IPS-NIHi11 (cell line): ENCODE measurements at places on chromosomes 1 and 21.

DNA sequence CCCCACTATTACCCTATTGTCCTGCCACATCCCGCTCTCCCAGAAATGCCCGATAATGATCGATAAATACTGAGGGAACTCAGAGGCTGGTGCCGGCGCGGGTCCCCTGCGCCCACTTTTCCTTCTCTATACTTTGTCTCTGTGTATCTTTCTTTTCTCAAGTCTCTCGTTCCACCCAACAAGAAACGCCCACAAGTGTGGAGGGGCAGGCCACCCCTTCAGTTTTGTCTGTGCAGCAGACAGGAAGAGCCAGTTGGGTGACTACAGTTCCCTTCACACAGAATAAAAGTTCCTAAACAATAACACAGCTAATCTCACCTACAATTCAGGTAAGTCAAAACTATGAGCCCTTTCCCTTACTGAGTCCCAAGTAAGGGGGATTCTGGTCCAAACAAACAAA lies 423.7 kb downstream of the SMYD3 start:
- no peak for DNase-seq

GRCh38 chr1:52063192-52063591 lies 7.1 kb downstream of the BTF3L4 start:
- no peak for DNase-seq

DNA sequence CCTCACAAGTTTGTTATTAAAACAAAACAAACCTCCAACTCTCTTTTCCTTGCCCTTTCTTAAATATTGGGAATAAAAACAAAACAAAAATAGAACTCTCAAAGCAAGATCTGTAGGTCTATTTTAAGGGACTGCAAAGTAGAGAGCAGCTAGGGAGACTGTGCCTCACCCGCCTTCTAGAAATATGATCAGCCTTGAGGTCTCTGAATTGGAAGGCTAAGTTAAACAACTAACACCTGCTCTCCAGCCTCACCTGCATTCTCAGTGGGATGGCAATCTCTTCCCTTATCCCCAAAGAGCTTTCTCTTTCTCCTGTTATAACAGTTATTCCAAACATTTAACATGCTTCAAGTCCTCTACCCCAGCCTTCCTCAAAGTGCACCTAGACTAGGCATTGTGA lies 75.5 kb upstream of the TNR start:
- DNase-seq: no peak

DNA sequence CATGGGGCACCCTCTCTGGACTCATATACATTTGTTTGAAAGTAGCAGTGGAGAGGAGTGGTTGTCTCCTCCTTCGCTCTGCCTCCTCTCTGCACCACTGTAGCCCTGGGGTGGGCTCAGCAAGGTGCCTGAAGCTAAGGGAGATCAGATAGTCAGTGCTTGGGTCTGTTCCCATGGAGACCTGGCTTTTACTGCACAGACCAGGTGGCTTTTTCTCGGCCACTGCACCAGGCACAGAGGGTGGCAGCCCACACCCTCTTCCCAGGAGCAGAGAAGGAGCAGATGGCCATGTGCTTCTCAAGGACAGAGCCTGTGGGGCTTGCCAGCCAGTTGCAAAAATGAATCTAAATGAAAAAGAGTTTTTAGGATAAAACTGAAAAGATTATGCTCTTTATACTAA lies 123.4 kb upstream of the KCNK1 start:
- no peak for DNase-seq

DNA sequence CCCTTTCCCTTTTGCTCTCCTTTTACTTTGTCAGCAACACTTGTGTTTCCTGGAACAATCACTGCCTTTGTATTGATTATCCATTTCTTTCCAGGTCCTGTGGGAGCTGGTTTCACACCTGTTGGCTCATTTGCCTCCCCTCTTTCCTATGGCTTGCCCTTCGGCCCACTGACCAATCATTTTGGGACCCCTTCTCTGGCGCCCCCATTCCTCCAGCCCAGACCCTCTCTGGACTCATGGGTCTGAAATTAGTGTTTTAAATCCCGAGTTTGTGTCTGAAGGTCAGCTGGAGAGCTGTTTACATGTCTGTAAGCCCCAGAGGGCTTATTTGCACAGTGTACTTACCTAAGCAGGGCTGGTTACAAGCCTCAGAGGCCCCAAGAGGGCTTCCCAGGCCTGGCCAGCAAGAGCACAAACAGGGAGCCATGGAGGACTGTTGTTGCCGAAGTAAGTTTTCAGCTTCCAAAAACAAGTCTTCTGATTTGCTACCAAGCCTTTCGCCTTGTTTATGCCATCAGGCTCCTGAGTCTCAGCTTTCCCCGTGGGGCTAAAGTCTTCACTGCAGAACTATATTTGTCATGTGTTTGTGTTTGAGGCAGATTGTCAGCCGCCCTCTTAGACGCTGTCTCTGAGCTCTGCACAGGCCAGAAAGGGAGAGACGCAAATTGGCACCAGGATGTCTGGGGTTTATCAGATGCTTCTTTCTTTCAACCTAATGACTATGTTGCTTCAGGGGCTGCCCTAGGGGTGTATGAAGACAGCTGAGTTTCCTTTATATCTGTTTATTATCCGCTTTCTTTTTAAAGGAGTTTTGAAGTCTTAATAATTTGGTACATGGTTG lies 93.0 kb downstream of the ATP1A1 start:
- DNase-seq: no peak

DNA sequence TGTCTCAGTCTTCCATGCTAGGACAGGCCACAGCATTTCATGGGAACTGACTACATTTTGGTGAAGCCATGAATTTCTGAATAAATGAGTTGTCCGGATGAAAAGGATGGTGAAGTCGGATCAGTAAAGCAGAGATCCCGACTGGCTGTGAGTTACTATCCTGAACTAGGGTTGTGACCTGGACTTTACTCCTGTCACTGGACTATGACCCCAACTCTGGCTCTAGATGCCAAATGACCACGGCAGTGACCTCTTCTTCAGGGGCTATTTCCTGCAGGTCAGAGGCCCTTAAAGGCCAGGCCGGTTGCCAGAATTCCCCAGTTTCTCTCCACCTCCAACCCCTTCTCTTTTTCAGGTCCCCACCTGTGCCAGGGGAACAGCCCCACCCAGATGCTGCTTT lies 1.7 kb upstream of the NECTIN4 start:
- no peak for DNase-seq

GRCh38 chr1:21853131-21853427 lies 41.0 kb downstream of the LDLRAD2 start:
- no peak for DNase-seq

- DNase-seq: no peak
Measured at GRCh38 chr1:202521886-202522285, 173.4 kb downstream of the PPP1R12B start.

GRCh38 chr1:36622741-36623648 lies 140.3 kb upstream of the CSF3R start:
- no peak for DNase-seq

DNA sequence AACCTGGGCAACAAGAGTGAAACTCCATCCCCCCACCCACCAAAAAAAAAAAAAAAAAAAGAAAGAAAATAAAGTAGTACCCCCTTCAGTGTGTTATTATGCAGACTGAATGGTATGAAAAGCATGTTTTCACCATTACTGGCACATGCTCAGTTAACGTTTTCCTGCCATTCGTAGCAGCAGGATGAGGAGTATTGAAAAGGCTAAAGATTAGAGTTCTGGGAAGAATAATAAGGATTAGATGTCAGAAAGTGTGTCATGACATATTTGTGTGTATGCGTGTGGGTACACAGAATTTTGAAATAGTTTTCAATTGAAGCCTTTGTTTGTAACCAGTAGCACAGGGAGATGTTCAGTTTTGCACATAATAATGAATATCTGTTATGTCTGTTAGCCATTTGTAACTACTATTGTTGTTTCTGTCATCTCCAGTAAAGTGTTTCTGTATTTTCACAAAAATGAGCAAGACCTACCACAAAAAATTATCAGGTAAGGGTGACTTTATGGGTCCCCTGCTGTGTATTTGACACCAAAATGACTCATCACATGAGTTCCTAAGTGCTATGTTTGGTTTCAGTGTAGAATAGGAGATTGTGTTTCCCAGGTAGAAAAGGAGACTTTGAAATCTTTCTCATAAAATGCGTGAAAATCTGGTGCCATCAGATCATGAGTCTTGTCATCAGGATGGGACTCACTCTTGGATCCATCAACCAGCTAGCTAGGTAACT lies 358.9 kb downstream of the DISC1 start:
- DNase-seq: no peak

DNA sequence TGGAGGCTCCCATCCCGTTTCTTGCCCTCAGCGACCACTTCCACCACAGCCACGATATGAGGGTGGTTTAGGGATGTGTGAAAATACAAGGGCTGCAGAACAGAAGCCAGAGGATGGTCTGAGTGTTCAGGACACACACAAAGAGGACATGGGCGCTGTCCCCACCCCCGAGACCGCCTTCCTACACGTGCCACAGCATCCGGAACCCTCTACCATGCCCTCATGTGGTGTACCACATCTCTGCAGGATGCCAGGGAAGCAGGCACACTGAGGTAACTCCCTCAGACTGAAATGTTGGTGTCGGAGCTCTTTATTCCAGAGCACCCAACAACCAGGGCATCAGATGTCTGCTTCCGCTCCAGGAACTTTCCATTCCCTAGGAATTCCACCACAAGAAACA lies 23.1 kb downstream of the NPHP4 start:
- no peak for DNase-seq

DNA sequence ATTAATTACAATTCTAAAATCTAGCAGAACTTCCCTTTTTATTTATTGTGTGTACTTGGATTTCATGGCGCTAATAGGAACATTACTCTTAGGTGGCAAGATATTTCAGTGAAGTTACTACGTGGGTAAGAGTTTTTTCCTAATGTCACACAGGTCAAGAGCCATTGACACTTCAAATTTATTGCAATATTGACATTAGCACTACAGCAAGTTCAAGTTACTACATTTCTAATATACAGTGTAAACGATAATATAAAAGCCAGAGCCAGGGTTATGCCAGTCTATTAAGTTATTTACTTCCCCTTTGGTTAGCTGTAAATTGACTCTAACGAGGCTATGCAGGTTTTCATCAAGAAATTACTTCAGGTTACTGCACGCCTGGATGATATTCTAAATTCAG lies 29.7 kb downstream of the CHODL start:
- DNase-seq: no peak

GRCh38 chr21:32065654-32066053 lies 192.8 kb downstream of the HUNK start:
- no peak for DNase-seq

DNA sequence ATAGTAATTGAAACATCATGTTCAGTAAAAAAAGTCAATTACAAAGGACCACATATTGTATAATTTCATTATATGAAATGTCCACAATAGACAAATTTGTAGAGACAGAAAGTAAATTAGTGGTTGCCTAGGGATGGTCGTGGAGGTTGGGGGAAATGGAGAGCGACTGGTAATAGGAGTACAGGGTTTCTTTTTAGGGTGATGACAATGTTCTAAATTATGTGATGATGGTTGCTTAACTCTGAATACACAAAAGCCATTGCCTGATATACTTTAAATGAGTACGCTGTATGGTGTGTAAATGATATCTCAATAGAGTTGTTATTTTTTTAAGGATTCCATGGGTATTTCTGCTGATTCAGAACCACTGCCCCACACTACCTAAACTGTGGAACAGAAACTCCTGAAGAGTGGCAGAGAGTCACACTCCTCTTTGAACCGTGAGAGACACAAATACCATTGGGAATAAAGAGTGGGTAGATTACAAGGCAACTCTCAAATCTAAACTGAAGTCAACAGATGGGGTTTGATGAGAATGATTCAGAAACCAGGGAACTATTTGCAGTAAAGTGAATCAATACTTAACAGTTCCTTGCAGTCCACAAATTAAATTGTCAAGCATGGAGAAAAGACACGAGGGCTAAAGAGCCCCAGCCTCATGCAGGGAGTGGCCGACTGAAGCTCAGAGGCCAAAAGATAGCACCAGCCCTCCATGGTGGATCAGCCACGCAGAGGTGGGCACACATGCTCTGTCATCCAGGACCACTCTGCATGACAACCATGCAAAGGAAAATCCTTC lies 118.0 kb downstream of the CAPN8 start:
- DNase-seq: no peak

DNA sequence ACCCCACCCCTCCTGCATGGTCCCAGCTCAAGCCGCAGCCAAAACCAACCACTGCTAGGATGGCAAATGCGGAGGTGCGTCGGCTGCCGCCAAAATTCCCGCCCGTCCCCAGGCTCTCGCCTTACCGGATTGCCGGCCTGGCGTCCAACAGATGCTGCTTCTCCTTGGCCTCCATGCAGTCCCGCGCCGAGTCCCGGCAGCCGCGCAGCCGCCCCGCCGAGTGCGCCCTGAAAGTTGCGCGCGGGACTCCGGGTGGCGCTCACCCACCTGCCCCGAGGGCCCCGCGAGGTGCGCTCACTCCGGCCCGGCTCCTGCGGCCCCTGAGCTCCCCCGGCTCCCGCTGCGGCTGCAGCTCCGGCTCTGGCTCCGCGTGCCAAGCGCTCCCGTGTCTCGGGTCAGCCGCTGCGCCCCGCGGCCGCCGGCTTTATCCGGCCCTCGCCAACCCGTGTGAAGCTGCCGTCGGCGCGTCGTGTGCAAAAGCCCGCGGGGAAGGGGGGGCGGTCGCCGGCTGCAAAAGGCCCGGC lies at the start of gene SLC30A2:
SLC30A2 (minus strand) TSS at position 397 of the 524 bp plus-strand sequence; CDS start at position 175, 222 bp downstream.
- DNase-seq: peak; percentile 80

DNA sequence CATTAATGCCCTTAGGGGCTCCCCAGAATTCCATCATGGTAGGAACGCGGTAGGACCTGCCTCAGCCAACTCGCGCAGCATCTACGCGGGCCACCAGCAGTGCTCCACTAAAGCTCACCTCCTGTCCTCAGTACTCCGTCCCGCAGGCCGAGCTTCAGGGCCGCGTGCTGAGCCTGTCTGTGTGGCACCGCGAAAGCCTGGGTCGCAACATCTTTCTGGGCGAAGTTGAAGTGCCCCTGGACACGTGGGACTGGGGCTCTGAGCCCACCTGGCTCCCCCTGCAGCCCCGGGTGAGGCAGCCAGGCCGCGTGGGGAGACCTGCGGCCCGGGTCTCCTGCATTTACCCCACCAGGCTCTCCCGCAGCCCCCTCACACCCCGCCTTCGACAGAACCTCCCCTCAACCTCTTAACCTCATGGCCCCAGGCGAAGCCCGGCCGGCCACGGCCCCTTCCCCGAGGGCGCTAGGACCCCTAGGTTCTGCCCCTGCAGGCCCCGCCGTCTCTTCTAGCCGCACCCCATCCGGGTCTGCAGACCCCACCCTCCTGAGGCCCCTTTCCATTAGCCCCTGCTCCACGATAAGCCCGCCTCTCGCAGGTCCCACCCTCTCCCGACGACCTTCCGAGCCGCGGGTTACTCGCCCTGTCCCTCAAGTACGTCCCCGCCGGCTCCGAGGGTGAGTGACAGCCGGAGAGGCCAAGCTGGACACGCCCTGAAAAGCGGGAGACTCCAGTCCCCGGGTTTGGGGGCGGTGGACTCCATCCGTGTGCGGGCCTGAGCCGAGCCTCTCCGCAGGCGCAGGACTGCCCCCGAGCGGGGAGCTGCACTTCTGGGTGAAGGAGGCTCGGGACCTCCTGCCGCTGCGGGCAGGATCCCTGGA lies 9.1 kb downstream of the SYTL1 start:
- peak; percentile 90 for DNase-seq
